ENCODE measurements at places on chromosomes 1 and 21. TPM values are rescaled to one million over a fixed set of nuclear protein-coding genes. Genes with fewer than 3 reads are reported as not detected.

DNA sequence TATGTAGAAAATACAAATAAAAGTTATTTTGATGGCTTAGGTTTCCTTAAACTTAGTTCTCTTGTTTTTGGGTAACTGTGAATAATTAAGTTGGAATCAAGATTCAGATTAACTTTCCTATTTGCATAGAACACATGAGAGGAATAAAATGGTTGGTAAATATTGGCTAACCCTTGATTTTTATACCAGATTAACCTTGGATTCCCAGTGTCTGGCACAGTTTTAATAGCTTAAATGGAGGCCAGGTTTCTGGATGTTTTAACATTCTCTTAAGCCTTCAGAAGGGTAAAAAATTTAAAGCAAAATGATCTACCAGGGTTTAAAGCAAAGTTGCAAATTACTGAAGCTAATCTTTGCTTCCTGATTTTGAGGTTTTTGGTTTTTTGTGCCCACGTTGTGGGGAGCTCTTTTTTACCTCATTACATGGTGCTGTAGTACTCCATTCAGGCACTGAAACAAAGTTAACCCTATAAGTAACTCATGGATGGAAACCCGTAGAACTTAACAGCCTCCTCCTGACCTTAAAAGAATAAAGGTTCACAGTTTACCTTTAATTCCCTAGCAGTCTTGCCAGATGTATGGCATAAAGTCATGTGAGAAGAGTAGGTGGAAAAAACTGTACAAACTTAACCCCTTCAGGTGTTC, 8.4 kb upstream of the SPATA1 start:
- no peak for DNase-seq

GRCh38 chr1:156896490-156897033, 3.0 kb downstream of the PEAR1 start:
- no peak for DNase-seq

DNA sequence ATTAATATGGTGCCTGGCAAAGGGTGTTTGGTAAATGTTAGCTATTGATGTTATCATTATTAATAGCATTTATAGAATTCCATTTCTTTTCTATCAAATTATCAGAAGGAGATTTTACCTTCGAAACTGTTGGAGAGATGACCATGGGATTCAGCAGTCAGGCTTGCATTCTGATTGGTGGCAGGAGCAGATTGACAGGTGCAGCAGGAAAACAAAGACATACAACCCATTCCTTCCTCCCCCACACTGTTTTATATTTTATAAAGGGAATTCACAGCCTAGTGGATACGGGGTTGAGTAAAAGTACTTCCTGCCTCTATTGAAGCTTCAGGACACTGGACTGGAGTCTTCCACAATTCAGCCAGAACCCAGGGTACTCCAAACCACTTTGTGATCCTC, 55.1 kb upstream of the SYT14 start:
- DNase-seq: no peak

DCST2 gene
- 0.75 TPM for total RNA-seq

RAB7B gene
- 0.78 TPM for total RNA-seq

All from osteocyte (in vitro differentiated cells).